ENCODE measurements at places on chromosomes 4 and X.
A peak's percentile ranks its signal among the peaks of the same experiment; 100 is the strongest.

DNA sequence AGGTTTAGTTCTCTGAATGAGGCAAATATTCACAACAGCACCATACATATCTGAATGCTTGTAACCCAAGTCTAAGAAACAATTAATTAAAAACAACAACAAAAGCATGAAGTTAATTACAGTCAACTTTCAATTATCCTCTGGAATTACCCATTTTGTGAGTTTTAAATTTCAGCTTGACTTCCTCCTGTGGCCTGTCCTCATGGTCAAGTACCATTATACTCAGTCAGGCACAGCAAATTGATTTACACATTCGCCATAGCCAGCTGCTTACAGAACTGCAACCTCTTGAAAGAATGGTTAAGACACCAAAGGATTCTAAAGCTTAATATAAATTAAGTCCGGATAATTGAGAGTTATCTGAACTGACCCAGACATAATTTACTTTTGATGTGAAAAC is 306.5 kb downstream of the CAMK2D start:
- DNase-seq = no peak

DNA sequence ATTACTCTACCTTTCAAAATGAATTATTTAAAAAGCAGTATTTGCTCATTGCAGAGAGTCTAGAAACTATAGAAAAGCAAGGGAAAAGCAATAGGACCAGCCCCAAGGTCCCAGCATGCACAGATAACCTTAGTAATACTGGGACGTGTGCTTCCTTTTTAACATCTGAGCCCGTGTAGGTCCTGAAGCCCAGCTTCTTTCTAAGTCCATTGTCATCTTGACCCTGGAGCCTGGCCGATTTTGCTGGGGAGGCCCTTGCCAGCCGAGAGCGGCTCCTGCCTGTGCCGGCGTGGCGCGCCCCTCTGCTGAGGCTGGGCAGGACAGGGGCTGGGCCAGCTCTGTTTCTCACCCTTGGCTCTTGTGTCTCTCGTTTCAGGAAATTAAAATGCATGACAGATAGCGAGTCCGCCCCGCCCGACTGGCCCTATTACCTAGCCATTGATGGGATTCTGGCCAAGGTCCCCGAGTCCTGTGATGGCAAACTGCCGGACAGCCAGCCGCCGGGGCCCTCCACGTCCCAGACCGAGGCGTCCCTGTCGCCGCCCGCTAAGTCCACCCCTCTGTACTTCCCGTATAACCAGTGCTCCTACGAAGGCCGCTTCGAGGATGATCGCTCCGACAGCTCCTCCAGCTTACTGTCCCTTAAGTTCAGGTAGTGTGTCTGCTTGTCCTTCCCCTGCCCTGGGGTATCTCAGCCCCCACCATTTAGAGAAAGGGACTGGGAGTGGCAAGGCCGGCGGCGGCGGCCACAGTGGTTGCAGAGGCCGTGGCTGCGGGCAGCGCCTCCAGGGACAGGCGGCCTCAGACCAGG is 4.1 kb downstream of the MSANTD1 start:
- peak; percentile 78 for DNase-seq

GRCh38 chr4:7397206-7398103 is 37.3 kb downstream of the PSAPL1 start:
- peak; percentile 47 for DNase-seq

DNA sequence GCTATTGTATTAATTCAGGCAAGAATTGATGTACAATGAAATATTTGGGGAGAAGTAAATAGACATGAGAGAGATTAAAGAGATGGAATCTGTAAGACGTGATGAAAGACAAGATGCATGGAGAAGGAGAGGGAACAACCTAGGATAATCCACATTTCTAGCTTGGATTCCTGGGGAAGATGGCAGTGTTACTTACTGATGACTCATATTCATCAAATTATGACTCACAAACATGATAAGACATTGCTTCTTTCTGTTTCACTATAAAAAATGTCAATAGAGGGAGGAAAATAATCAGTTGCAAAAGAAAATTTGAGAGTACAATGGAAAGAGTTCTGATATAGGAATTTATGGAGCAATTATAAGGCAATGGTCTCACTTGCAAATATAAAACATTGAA is 104.1 kb upstream of the BMP3 start:
- DNase-seq = no peak

DNA sequence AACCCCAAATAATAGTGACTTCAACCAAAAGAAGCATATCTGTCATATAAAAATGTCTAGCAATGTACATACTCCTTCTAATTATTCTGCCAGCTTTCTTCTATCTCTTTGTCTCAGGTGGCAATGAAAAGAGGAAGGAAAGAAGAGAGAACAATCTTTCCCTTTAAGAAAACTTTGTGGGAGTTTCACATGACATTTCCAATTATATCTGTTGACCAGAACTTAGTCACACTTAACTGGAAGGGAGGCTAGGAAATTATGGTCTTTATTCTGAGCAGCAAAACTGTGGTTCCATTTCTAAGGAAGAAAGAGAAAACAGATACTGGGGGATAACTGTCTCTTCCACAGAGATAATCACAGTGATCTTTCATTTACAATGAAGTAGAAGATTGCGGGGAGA is 12.9 kb upstream of the MAOA start:
- no peak for DNase-seq

DNA sequence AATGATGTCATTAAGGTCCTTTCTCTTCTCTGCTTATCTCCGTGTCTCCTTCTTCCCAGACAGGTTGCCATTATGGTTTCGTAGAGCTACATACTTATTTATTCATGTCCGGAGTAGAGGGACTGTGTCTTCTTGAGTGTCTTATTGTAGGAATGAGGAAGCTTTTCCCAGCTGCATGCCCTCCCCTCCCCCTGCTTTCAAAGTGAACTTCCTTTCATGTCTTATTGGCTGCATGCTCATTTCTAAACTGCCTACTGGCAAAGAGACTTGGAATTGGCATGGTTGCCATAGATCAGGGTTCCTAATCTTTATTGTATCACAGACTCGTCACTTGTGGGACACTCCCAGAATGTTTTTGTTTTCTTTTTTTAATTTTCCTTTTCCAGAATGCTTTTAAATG is 15.4 kb downstream of the VAMP7 start:
- DNase-seq = no peak

DNA sequence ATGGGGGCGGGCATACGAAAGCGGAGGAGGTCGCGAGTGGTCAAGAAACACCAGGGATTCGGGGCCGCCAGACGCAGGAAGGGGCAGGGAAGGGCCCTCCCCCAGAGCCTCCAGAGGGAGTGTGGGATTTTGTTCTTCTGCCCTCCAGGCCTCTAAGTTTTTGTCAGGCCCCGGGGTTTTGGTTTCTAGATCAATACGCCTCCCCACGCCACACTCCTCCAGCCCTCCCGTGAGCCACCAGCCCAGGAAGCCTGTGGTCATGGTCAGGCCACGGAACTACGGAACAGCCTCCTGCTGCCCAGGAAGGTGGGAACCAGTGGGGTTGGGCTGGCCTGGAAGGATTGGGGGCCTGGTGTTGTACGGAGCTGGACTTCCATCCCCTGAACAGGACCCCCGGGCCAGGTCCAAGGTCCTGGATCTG is 38.4 kb downstream of the CPLX1 start:
- DNase-seq = peak; percentile 75

- DNase-seq = no peak
These were observed 50.8 kb downstream of the ANAPC10 start for GRCh38 chr4:145047151-145047550.

DNA sequence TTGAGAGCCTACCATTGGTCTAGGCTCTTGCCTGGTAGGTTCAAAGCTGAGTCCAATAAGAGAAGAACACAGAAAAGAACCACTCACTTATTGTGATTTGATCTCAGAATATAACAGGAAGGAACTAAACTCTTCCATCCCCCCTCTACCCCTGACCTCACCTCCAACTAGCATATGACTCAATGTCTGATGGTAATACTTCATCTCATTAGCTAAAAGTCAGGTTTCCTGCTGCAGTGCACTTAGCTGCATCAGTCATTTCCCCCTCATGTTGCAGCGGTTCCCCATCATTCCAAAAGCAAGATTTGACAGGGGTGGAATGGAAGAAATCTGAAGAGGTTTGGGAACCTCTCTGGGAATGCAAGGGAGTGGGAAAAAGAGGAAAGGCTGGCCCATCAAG is 289.5 kb downstream of the SMARCA1 start:
- no peak for DNase-seq

DNA sequence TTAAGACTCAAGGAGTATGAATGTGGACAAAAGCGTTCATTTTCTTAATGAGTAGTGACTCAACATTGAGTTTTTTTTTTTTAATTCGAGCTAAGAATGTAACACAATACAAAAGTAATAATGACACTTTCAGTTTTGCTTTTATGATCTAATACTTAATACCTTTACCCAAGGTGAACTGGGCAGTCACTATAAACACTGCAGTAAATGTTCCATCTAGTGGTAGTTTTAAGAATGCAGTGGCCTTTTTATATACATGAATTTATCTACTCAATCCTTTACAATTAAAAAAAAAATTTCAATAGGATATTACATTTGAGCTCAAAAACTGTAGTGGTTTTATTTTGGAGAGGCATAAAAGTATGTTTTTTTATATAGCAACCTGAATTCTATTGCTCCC is 33.9 kb downstream of the PDK3 start:
- DNase-seq = no peak

GRCh38 chrX:74344280-74344622 is 40.3 kb downstream of the ZCCHC13 start:
- no peak for DNase-seq

- DNase-seq = peak; percentile 59
These were observed 38.4 kb downstream of the PSAPL1 start for GRCh38 chr4:7396186-7396910.

GRCh38 chr4:8537041-8537461 is 43.1 kb upstream of the GPR78 start:
- no peak for DNase-seq

- DNase-seq = peak; percentile 42
These were observed 21.9 kb upstream of the GPR78 start for GRCh38 chr4:8558080-8558960.

DNA sequence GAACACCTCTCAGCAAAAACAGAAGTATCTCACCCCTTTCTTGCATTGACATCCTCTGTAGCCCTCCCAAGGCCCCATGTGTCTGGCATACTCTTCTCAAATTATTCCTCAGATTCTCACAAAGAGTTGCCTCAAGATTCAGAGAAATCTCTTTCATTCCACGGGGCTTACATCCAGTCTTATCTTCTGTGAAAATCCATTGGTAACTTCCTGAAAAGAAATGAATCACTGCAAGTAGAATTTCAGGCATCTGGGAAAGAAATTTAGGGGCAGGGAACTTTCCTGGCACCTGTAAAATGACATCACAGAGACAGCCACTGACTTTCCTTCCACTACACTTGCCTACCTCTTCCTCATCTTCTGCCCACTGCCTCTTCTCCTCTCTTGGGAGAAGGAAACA is 182.5 kb upstream of the ARHGEF9 start:
- DNase-seq = no peak

- DNase-seq = no peak
These were observed 2.9 kb downstream of the GNRHR start for GRCh38 chr4:67751260-67751659.

GRCh38 chrX:42619068-42619467 is 158.9 kb downstream of the PPP1R2C start:
- no peak for DNase-seq

- DNase-seq = no peak
These were observed 195.2 kb upstream of the SLC7A11 start for GRCh38 chr4:138437263-138437851.

DNA sequence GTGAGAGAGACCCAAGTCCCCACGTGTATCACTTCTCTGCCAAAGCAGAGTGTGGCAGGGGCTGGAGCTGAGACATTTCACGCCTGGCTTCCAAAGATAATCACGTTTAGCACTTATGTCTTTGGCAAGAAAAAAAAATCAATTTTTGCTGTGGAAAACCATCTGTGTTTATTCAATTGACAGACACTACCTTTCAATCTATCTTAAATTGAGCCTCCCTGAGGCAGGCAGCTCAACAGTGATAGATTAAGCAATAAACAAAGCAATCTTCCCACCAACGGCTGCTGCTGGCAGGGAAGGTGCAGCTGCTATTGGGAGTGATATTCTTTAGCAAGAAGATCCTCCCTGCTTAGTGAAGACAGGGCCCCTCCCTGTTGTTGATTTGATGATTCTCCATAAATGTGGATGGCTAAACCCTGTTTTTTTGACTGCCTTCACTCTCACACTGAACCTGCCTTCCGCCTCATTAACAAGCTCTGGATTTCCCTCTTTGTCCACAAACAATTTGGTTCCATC is 11.6 kb upstream of the MAGEB17 start:
- no peak for DNase-seq

- DNase-seq = peak; percentile 74
These were observed 1.5 kb upstream of the IRAK1 start for GRCh38 chrX:154021131-154021611.

DNA sequence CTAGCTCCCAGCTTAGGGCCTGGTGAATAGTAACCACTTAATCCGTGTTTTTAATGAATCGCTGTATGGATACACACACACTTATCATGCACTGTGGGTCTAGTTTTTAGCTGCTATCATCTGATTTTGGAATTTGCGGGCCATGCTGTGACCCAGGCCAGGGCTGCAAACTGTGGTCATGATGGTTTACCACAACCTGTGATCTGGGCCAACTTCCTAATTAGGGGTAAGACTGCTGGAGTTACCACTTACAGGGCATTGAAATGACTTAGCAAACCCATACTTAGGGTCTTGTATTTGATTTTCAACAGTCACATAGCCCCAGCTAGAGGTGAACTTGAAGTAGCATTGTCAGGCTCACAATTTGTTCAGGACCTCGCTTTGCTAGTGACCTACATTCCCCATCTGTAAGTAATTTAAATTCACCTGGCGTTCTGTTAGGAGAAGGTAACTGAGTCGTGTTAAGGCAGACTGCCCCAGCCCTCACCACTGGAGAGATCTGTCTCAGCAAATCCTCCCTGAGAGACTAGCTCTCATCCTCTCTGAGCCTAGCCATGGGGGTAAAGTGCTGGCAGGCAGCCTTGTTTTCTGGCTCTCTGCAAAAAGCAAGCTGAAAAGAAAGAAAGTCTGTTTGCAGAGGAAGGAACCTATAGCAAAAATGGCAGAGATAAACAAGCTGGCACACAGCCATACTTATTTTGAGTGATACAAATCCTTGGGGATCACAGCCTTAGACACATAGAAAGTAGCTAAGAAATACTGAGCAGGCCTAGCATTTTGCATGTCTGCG is 33.8 kb upstream of the EGFL6 start:
- DNase-seq = no peak

- no peak for DNase-seq
These were observed 38.8 kb downstream of the PALLD start for GRCh38 chr4:168535689-168536088.

DNA sequence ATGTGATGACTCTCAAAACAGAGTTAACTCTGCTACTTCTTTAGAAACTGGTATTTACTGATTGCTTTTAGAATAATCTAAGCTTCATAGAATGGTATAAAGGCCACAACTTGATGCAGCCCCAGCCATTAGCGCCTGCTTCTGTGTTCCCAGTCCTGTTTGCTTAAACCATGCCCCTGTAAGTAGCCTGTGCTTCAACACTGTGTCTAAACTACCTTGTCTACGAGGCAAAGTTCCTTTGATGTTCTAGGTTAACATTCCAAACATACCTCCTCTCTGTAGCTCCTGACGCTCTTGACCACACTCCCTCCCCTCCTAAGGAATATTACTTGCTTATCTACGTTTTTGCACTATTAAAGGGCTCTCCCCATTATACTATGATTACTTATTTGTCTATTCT is 352.5 kb upstream of the ADGRL3 start:
- DNase-seq = no peak
